ENCODE measurements at places on chromosomes 6 and 20. TPM values are rescaled to one million over a fixed set of nuclear protein-coding genes. Genes with fewer than 3 reads are reported as not detected.
A peak's percentile ranks its signal among the peaks of the same experiment; 100 is the strongest.

DNA sequence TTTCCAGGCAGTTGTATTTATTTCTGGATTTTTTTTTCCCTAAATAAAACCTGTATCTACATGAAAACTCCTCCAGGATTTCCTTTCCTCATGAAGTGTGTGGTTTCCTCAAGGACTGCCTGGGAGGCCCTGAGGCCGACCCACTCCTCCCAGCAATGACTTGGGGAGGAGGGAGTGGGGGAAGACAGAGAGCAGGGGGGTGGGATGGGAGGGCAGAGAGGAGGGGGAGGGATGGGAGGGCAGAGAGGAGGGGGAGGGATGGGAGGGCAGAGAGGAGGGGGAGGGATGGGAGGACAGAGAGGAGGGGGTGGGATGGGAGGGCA is 161.8 kb upstream of the AGPAT4 start:
- H3K4me1 ChIP-seq, result peaks cover 7% of the 10 kb centered on the region
- H3K27me3 ChIP-seq, result no peaks in the 10 kb centered on the region
- H3K27ac ChIP-seq, result no peak overlapping the region
- H3K4me3 ChIP-seq, result no peak overlapping the region

DNA sequence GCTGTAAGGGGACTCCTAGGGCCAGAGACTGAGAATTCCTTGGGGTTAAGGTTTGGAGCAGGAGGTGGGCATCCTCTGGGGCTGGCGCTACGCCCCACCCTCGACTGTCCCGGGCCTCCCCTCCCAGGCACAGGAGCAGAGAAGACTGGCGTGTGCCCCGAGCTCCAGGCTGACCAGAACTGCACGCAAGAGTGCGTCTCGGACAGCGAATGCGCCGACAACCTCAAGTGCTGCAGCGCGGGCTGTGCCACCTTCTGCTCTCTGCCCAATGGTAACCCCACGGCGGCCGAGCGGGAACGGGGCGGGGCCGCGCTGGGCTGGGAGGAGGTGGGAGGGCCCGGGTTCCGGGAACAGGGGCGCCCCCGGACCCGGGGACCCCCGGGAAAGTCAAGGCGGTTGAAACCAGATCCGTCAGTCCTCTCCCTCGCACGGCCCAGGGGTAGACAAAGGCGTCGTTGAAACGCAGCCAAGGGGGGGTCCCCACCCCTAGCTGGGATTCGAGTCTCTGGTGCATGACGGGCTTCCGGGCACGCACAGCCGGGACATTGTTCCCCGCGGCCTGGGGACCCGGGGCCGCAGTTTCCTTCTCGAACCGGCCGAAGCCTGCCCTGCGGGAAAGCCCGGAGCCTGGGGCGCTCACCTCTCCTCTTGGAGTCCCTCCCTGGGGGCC is 844 bp downstream of the WFDC2 start:
- peaks cover 28% of the 10 kb centered on the region for H3K27me3 ChIP-seq
- DNase-seq, result peak; percentile 25
- H3K36me3 ChIP-seq, result no peaks in the 10 kb centered on the region
- peaks cover 4% of the 10 kb centered on the region for H3K4me1 ChIP-seq

DNA sequence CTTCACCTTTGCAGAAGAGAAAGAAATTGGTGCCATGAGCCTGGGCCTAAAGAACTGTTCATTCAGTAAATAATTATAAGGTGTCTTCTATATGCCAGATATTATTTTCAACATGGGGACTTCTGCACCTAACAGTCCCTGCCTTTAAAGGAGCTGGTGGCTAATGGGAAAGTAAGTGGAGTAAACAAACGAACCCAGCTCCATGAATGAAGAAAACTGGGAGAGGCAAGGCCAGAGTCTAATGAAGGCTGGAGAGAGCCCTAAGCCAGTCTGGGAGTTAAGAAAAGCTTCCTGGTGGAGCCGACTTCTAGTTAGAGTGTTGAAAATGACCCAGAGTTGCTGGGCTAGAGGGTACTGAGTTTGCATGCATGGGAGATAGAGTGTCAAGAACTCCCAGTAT is 24.2 kb upstream of the EFHC1 start:
- H3K36me3 ChIP-seq, result no peaks in the 10 kb centered on the region
- H3K27me3 ChIP-seq, result no peaks in the 10 kb centered on the region
- no peak for DNase-seq

Gene GRM1
- total RNA-seq, result 0.54 TPM

GRCh38 chr6:69719602-69720193 is 77.1 kb downstream of the LMBRD1 start:
- H3K36me3 ChIP-seq, result no peaks in the 10 kb centered on the region
- no peak overlapping the region for H3K4me3 ChIP-seq
- no peaks in the 10 kb centered on the region for H3K27me3 ChIP-seq
- no peak overlapping the region for H3K27ac ChIP-seq

Data from cardiac muscle cell (in vitro differentiated cells and primary cell).